ENCODE measurements at places on chromosomes 12 and 14.

- no peak for DNase-seq
Observed at GRCh38 chr14:77240336-77240915, 30.6 kb downstream of the NGB start.

DNA sequence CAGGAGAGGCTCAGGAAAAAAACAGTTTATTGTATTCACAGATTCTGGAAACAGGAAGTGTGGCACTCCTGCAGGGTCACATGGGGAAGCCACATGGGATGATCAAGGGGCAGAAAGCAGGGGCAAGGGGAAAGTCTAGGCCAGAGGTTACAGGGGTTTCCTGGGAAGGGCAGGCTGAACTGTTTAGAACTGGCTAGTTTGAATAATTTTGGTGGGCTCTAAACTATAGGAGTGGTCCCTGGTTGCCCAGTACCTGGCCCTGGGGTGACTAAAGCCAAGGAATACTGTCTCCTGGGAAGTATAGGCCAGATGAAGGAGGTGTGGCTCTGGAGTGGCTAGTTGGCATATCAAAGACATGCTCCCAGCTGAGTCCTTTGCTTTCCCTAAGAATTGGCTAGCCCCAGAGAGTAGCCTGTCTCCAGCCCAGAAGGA is 169.2 kb downstream of the SLC41A2 start:
- DNase-seq: no peak

- DNase-seq: no peak
Observed at GRCh38 chr12:6928703-6929407, 1.1 kb downstream of the ATN1 start.

GRCh38 chr14:105153331-105153731 is 15.2 kb downstream of the JAG2 start:
- no peak for DNase-seq

GRCh38 chr12:58069268-58069963 is 128.0 kb downstream of the ATP23 start:
- no peak for DNase-seq

GRCh38 chr12:124422570-124423523 is 128.0 kb downstream of the RFLNA start:
- no peak for DNase-seq

DNA sequence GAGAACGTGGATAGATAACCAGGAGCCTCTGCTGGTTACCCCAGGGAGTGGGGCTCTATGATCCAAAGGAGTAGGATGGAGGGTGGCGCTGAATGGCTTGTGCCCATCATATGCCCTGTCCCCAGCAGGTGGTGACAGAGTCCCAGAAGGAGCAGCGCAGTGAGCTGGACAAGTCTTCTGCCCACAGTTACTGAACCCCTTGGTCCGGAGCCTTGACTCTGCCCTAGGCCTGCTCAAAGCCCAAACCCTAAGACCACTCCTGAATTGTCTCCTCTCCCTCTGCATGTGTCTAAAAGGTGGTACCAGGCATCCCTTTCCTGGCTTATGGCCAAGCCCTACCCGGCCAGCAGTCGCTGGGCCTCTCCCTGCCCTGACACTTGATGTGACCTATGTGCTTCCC is 3.2 kb downstream of the PRPH start:
- no peak for DNase-seq
